ENCODE measurements at places on chromosomes 12 and 14.

- DNase-seq: no peak
These were observed 223.8 kb downstream of the EFCAB11 start for GRCh38 chr14:89730687-89731086.

GRCh38 chr14:94043756-94044475 is 17.8 kb downstream of the OTUB2 start:
- DNase-seq: no peak

DNA sequence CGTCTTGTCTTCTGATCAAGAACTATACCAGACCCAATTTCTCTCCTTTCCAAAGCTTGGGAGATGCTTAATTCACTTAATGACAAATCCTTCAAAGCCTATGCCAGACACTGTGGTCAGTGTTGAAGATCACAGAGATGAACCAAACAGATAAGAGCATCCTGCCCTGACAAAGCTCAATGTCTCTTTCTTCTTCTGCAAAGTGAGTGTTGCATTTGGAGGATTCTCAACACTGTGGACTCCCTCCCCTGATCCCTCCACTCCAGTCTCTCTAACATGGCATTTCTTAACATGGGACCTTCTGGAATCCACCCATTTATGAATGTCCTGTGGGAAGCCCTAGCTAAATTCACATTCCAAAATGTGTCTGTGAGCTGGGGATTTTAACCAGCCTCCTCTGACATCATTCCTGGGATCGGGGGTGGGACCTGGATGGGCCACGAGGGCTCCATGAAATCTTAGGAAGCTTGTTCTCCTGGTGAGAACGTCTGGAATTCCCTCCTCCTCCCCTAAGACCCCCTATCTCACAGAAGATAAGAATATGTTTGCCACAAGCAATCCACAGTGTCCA is 20.3 kb downstream of the SYNE3 start:
- DNase-seq: no peak

- DNase-seq: no peak
These were observed 14.8 kb downstream of the LDHB start for GRCh38 chr12:21642707-21643389.

GRCh38 chr12:16349131-16349460 is 1.7 kb downstream of the MGST1 start:
- no peak for DNase-seq

GRCh38 chr14:63371033-63371432 is 52.3 kb upstream of the GPHB5 start:
- no peak for DNase-seq

DNA sequence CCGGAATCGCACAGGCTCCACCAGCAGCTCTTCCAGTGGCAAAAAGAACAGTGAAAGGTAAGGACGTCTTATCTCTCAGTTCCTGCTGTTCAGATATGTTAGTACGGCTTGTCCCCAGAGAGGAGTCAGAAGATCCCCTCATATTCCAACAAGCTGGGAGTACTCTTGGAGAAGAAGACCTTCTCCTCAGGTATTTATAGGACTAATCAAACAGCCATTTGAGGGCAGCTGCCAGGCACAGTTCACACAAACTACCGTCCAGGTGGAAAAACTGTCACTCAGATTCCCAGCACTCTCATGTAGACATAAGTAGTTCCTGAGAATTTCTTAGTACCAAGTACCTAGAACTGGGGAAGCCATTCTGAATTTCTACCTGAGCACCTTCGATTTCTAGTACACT is 85.3 kb downstream of the EML1 start:
- no peak for DNase-seq

DNA sequence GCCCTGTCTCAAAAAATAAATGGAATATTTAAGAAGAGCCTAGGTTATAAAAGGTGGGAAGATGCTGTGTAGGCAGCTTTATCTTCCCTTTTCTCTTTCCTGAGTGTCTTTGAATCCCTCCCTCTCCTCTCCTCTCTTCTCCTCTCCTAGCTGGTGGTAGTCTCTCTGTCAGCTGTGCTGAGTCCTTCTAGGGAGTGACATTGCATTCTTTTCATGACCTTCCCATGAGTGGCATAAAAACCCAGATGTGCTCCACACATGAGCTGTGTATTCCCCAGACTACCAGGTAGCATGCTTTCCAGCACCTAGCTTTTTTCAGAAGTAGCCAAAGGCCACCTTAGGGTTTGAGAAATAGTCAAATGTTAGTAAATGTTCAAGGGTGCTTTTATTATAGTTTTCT is 23.6 kb downstream of the SAMD4A start:
- DNase-seq: no peak

- DNase-seq: peak; percentile 62
These were observed 10.5 kb downstream of the TM7SF3 start for GRCh38 chr12:27003421-27004381.

DNA sequence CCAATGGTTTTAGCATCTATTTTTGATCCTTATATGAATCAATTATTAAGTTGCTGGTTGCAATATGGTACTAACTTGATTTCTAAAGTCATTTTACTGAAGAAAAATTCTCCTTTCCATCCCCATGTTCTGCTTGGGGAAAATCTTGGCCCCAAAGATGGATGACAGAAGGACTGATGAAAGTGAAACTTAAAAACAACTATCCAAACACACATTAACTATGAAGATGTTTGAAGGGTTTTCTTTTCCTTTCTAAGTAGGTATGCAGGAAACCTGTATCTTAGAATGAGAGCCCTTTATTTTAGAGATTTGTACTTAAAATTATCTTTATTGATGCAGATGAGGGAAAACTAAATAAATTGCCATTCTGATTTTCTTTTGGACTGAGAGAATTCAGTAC is 5.9 kb downstream of the C12orf71 start:
- DNase-seq: no peak

DNA sequence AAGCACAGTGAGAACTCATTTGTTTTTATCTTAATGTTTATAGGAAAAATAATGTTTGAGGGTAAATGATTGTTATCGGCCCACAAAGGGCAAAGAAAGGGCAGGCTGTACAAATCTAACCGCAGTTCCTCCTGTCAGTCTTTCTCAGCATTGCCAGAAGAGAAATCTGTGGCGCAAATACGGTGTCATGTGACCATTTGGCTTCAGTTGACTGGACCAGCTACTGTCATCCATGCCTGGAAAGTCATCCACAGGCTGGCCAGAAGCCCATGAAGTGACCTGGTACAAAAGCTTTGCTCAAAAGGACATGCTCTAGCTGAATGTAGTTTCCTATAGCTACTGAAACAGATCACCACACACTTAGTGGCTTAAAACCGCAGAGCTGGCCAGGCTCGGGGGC is 43.6 kb downstream of the HCAR2 start:
- DNase-seq: no peak

GRCh38 chr14:97107080-97107479 is 309.9 kb downstream of the VRK1 start:
- DNase-seq: no peak

GRCh38 chr14:74620497-74620921 is 8.5 kb upstream of the LTBP2 start:
- no peak for DNase-seq

GRCh38 chr12:124032265-124032886 is 59.4 kb downstream of the ZNF664 start:
- DNase-seq: peak; percentile 44

- DNase-seq: no peak
These were observed 50.5 kb downstream of the ATF7 start for GRCh38 chr12:53575502-53576249.

DNA sequence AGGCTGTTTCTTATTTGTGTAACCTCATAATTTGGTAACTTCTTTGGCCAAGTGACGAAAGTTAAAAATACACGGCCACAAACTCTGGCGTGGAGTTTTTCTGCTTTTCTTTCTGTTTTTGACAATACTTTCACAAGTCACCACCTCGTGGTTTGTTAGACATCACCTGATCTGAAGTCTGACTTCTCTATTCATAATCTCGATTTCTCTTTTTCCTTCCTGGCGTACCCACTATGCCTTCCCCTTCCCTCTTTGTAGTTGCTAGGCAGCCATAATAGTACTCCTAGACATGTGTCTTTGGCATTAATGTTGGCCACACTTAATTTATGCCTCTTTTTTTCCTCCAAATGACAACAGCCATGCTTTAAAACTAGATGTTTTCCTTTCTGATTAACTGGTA is 97.6 kb downstream of the POLR3B start:
- DNase-seq: no peak

DNA sequence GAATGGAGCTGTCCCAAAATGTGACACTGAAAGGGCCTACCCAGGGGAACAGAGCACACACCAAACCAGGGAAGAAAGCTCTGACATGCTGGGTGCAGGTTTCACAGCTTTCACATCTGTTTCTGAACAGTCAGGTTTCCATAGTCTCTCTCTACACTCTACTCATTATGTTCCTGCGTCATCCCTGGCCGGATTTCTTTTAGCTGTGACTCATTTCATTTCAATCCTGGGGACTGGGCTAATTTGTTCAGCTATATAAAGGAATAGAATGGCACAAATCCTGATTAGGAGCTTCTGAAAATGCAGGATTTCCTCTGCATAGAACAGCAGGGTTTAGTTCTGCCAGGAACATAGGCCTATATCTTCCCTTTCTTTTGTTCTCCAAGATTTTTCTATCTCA is 649.8 kb downstream of the RPS29 start:
- DNase-seq: no peak

DNA sequence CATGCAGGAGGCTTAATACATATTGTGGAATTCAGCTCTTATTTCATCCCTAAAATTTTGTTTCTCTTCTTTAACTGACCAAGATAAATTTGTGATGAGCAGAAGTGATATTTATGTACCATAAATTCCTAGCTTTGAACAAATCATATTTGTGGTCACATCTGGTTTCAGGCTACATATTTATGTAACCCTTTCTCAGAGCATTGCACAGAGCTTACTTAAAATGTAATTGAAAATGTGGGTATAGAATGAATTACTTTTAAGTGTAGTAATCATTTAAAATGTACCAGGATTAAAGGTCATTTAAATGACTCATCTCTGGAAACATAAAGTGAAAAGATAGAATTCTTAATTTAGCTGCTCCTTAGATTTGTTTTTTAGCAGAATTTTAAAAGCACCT is 129.9 kb upstream of the FRMD6 start:
- DNase-seq: no peak

GRCh38 chr12:11877869-11878780 is 192.6 kb upstream of the BCL2L14 start:
- no peak for DNase-seq

DNA sequence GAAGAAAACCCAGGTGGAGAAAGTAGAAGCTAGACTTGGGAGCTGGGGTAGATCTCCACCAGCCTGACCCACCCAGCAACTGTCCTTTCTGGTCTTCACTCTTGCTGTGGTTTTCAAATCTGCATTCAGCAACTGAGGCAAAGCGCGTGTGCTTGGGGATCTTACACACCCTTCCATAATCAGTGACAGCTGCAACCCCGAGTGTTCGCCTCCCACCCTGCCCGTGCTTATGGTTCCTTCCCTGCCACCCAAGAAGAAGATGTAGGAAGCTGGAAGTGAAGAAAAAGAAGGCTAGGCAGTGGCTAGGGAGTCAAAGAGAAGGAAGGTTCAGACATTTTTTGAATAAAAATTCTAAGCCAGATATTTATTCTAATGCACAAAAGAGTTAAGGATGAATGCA is 162.6 kb upstream of the CCND2 start:
- no peak for DNase-seq

- DNase-seq: no peak
These were observed 156.4 kb upstream of the SYT10 start for GRCh38 chr12:33596061-33596460.

GRCh38 chr12:14920475-14921126 is 17.7 kb downstream of the ERP27 start:
- DNase-seq: no peak

- no peak for DNase-seq
These were observed 88.7 kb downstream of the LLPH start for GRCh38 chr12:66041651-66042363.

DNA sequence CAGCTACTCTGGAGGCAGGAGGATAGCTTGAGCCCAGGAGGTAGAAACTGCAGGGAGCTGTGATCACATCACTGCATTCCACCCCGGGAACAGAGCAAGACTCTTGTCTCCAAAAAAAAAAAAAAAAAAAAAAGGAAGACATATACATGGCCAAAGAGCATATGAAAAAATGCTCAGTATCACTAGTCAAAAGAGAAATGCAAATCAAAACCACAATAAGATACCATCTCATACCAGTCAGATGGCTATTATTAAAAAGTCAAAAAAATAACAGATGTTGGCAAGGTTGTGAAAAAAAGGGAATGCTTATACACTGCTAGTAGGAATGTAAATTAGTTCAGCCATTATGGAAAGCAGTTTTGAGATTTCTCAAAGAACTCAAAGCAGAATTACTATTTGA is 174.8 kb upstream of the ATF7IP start:
- no peak for DNase-seq

GRCh38 chr12:5083955-5084849 is 40.5 kb downstream of the KCNA5 start:
- DNase-seq: peak; percentile 45

DNA sequence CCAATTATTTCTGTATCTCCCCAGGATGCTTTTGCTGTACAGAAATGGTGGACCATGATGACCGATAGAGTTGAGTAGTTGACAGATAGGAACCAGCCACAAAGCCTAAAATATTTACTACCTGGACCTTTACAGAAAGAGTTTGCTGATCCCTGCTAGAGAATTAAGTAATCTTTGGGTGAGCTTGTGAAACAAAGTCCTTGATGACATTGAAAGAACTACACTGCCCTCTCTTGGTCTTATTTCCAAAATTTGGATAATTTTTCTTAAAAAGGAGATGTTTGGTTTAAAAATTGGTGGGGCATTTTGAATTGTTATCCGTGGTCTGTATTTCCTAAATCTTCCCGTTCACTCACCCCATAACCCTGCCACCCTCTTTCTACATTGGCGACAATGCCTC is 13.7 kb upstream of the TCTN1 start:
- peak; percentile 70 for DNase-seq

GRCh38 chr12:16587110-16587453 is 18.9 kb downstream of the LMO3 start:
- DNase-seq: no peak

DNA sequence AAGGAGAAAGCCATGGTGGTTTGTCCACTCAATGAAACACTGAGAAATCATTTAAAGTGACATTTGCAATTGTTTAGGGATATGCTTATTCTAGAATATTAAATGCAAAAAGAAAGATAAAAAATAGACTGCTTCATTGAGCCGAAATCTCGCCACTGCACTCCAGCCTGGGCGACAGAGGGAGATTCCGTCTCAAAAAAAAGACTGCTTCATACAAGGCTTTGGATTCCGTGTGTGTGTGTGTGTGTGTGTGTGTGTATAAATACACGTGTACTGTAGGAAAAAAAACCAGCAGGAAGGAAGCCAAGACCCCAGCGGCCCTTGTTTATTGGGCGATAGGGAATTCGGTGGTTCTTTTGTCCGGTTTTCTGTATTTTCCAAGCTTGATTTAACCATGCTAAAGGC is 3.2 kb upstream of the ZNF839 start:
- DNase-seq: peak; percentile 34

DNA sequence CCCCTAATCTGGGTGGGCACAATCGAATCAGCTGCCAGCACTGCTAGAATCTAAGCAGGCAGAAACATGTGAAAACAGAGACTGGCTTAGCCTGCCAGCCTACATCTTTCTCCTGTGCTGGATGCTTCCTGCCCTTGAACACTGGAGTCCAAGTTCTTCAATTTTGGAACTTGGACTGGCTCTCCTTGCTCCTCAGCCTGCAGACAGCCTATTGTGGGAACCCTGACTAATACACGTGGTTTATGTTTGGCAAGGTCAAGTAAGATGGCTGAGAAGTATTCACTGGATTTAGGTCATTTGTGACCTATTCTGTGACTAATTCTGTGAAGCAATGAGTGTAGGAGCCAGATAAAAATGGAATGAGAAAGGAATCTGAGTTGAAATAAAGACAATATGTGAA is 11.0 kb downstream of the GPR135 start:
- DNase-seq: no peak

- no peak for DNase-seq
These were observed 8.5 kb upstream of the MYO1A start for GRCh38 chr12:57058454-57058853.

Data from OCI-LY7 (cell line).